ENCODE measurements at places on chromosomes 2 and 18.

DNA sequence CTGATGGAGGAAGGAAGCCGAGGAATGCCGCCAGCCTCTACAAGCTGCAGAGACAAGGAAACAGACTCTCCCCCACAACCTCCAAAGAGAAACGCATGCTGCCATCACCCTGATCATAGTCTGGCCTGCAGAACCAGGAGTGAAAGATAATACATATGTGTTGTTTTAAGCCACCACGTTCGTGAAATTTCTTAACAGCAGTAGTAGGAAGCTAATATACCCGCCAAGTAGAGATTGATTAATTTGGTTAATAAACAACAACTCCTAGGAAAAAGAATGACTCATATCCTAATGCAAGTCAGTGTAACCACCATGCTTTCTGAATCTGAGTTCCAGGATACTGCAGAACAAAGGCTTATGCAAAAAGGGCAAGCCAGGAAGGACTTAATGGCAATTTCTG lies 36.6 kb downstream of the LONRF2 start:
- no peak for DNase-seq
- H3K27me3 ChIP-seq: no peaks in the 10 kb centered on the region
- no peaks in the 10 kb centered on the region for H3K36me3 ChIP-seq
- H3K4me1 ChIP-seq: no peaks in the 10 kb centered on the region
- no peak overlapping the region for H3K4me3 ChIP-seq
- H3K27ac ChIP-seq: no peak overlapping the region

DNA sequence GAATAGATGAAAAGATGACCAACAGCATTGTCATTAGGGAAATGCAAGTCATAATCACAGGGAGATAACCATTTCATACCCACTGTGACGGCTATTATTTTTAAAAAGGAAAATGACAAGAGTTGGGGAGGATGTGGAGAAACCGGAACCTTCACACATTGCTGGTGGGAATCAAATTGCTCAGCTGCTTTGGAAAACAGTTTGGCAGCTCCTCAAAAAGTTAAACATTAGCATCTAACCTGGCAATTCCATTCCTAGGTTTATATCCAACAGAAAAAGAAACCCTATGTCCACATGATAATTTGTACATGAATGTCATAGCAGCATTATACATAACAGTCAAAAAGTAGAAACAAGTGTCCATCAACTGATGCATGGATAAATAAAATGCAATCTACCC lies 58.2 kb downstream of the KCNG3 start:
- no peak for DNase-seq
- H3K36me3 ChIP-seq: no peaks in the 10 kb centered on the region
- H3K27me3 ChIP-seq: peaks cover 4% of the 10 kb centered on the region
- H3K27ac ChIP-seq: no peak overlapping the region
- H3K4me1 ChIP-seq: no peaks in the 10 kb centered on the region
- H3K4me3 ChIP-seq: no peak overlapping the region

DNA sequence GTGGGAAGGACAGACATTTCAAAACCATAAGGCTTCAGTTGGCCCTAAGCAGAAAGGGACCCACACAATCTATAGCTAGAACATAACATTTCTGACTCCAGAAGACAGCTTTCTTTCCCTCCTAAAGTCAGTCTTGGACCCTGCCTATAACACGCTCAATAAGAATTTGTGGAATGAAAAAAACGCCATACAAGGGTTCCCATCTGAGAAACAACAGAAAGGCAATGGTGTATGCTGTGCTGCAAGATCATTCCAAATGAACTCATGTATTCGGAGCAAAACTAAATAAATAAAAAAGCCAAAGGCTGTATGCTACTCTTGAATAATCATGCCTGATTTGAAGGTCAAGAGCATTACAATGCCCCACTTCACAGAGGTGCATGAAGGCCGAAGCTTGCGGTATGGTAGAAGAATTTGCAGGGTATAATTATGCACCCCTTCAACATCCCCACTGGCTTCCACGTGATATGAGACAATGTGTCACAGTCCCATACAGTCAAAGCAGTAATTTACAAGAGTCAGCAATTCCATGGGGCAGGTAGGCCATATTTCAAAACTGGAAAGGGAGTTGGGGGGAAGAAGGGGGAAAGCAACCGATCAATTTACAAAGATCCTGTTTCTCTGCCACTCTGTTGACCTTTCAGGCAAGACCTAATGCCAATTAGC lies 61.4 kb upstream of the SLC14A2 start:
- no peak for DNase-seq
- H3K27ac ChIP-seq: no peak overlapping the region

GRCh38 chr2:67896476-67896875 lies 166.3 kb downstream of the C1D start:
- H3K27ac ChIP-seq: no peak overlapping the region
- no peak for DNase-seq
- peaks cover 19% of the 10 kb centered on the region for H3K27me3 ChIP-seq
- no peak overlapping the region for H3K4me3 ChIP-seq

- no peak for DNase-seq
- 0 out of 2 replicates have a peak, but pooled peaks cover 11% of the 10 kb centered on the region for H3K27me3 ChIP-seq
- no peak overlapping the region for H3K4me3 ChIP-seq
- H3K27ac ChIP-seq: no peak overlapping the region
Observed at GRCh38 chr2:8277921-8278571, 403.8 kb upstream of the ID2 start.

DNA sequence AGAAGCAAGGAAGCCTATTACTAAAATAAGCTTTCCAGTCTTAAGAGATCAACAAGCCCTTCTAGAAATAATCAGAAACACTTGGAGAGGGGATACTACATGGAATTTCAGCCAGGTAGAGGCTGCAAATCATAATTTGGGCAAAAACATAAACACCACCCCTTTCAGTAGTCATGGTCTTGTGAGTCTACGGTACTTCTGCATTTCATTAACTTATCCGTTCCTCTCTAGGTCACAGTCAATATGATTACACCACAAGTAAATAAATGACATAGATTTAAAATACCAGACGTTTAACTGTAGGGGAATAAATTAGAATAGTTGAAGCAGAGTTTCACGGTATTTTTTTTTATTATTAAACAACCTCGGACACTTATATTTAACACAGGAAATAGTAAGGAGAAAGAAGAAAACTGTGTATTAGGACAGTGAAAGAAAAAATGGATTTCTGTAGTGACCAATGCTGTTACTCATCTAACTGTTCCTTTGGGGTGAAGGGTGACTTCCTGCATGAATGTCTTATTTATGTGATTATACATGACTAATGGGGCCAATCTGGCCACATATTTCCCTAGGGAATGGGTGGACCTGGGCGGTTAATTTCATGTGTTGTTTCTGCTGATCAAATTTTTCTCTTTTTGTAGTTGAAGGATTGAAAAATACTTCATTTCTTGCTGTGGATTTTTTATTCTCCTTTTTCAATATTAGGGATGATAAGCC lies 456.6 kb upstream of the UBE2E3 start:
- H3K27ac ChIP-seq: no peak overlapping the region
- H3K4me1 ChIP-seq: peaks cover 13% of the 10 kb centered on the region
- H3K27me3 ChIP-seq: no peaks in the 10 kb centered on the region
- no peaks in the 10 kb centered on the region for H3K36me3 ChIP-seq

- no peaks in the 10 kb centered on the region for H3K36me3 ChIP-seq
- no peak overlapping the region for H3K4me3 ChIP-seq
- no peaks in the 10 kb centered on the region for H3K27me3 ChIP-seq
- no peaks in the 10 kb centered on the region for H3K4me1 ChIP-seq
- no peak for DNase-seq
Observed at GRCh38 chr18:55370936-55371335, 217.1 kb downstream of the TCF4 start.

GRCh38 chr2:42001711-42002201 lies 46.1 kb upstream of the PKDCC start:
- DNase-seq: no peak
- H3K4me3 ChIP-seq: no peak overlapping the region
- H3K4me1 ChIP-seq: peaks cover 7% of the 10 kb centered on the region
- H3K27me3 ChIP-seq: no peaks in the 10 kb centered on the region
- H3K36me3 ChIP-seq: no peaks in the 10 kb centered on the region

DNA sequence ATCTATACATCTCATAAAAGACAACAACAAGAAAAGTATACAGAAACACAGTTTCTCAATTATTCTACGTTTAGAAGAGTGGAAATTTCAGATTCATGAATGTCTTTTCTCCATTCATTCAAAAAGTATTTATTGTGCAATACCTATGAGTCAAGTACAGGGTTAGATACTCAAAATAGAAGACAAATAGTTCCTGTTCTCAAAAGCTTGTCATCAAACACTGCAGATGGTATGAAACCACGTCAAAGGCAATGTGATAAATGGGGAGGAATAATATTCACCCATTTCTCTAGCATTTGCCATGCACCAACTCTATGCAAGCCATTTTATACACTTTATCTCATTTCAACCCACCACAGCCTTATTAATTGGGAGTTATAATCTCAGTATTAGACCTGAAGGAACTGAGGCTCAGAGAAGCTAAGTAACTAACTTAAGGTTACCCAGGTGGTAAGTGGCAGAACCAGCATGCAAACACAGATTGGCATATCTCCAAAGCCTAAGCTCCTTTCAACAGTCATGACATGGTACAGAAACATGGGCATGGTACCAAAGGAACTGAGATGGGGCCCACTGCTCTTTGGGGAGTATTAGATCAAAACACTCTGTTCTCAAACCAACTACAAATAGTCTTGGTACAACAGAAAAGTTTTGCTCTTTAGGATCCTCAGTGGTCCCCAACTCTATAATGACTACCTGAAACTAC lies 67.2 kb upstream of the NPAS2 start:
- no peaks in the 10 kb centered on the region for H3K4me1 ChIP-seq
- H3K27me3 ChIP-seq: no peaks in the 10 kb centered on the region

GRCh38 chr2:217118559-217119284 lies 258.9 kb upstream of the TNP1 start:
- DNase-seq: no peak
- H3K36me3 ChIP-seq: no peaks in the 10 kb centered on the region
- no peaks in the 10 kb centered on the region for H3K4me1 ChIP-seq
- no peak overlapping the region for H3K27ac ChIP-seq

GRCh38 chr2:2107627-2108026 lies 223.4 kb downstream of the MYT1L start:
- H3K4me1 ChIP-seq: no peaks in the 10 kb centered on the region
- no peak for DNase-seq
- H3K27ac ChIP-seq: no peak overlapping the region
- H3K4me3 ChIP-seq: no peak overlapping the region

DNA sequence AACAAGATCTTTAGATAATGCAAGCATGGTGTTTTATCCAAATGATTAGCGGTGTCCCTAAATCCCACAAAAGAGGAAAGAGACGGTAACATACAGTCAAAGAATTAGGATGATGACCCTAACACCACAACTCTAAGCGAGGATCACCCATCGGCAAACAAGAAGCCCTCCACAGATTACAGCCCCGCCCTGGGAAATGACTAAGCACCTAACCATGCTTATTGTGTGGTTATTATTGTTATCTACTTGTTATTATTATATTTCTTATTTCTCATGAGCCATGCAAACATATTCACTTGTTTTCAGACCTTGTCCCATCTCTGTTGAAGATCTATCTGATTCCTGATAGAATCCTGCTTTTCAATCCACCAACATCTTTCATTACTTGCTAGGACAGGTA lies 651.3 kb downstream of the NYAP2 start:
- no peak for DNase-seq
- H3K27me3 ChIP-seq: no peaks in the 10 kb centered on the region
- H3K4me3 ChIP-seq: no peak overlapping the region
- H3K27ac ChIP-seq: no peak overlapping the region

DNA sequence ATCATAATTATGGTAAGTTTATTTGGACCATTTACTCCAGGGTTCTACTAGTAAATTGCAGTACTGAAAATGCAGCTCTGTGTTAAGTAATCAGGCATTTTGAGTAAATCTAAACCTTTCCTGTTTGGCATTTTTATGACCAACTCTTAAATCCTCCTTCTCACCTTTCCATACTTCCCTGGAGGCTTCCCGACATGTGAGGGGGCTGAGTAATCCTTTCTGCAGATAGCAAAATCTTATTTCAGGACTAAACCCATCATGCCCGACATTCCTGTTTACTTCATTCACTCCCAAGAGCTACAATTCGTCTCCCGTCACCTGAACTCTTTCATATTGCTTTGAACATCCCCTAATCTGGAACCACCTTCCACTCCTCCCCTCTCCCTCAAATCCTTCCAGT lies 296.6 kb downstream of the IKZF2 start:
- no peak overlapping the region for H3K27ac ChIP-seq
- no peak for DNase-seq
- no peaks in the 10 kb centered on the region for H3K27me3 ChIP-seq
- H3K4me3 ChIP-seq: no peak overlapping the region
- no peaks in the 10 kb centered on the region for H3K36me3 ChIP-seq

- DNase-seq: no peak
- H3K36me3 ChIP-seq: no peaks in the 10 kb centered on the region
- H3K4me3 ChIP-seq: no peak overlapping the region
- H3K27ac ChIP-seq: no peak overlapping the region
- H3K4me1 ChIP-seq: peaks cover 5% of the 10 kb centered on the region
Observed at GRCh38 chr2:46481198-46482193, 2.1 kb downstream of the TMEM247 start.

DNA sequence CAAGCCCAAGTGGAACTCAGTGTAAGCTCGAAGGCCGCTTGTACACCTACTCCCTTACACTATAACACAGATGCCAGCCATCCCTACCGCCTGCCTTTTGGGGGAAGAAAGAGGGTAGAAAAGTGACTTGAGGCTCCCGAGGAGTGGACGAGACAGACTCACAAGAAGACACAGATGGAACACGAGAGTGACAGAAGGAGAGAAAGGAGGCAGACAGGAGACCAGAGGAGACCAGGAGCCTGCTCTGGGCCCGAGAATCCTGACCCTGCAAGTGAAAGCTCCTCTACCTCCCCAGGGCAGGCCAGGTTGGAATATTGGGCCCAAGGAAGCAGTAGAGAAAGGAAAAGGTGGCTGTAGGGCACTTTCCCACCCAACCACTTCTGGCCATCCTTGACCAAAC lies 23.4 kb upstream of the TNS1 start:
- DNase-seq: no peak
- no peak overlapping the region for H3K27ac ChIP-seq
- no peaks in the 10 kb centered on the region for H3K36me3 ChIP-seq
- H3K4me1 ChIP-seq: no peaks in the 10 kb centered on the region

DNA sequence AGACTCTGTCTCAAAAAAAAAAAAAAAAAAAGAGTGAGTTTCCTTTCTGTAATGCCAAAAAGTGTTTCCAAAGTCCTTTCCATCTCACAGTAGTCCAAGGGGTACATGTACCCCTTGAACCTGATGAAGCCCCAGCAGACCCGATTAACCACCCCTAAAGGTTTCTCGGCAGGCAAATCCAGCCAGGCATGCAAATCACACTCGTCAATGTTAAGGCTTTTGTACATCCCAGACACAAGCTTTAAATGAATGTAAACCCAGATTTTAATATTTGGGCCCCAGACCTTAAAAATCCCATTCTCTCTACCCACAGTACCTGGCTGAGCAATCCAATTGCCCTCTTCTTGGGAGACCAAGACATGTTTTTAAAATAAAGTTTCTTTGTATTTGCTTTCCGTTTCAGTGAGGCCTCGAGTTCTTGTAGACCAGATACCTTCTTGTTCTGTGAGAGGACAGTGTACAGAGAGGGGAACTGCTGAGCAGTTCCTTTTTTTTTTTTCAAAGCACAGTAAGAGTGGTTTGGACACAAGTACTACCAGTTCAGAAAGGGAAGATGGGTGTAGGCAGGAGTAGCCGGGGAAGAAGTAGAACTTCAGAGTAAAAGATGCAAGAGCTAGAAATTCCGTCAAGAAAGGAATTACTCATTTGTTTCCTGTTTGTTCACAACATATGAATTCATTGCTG lies at the start of gene NLRC4:
NLRC4 (minus strand) TSS at position 465 of the 684 bp plus-strand sequence. CDS start 8,111 bp downstream, outside the sequence.
- no peak for DNase-seq
- no peak within 1 kb of the TSS for H3K4me3 ChIP-seq

- no peak overlapping the region for H3K4me3 ChIP-seq
- no peaks in the 10 kb centered on the region for H3K36me3 ChIP-seq
- H3K27me3 ChIP-seq: no peaks in the 10 kb centered on the region
- H3K4me1 ChIP-seq: peaks cover 6% of the 10 kb centered on the region
- H3K27ac ChIP-seq: no peak overlapping the region
Observed at GRCh38 chr2:200000444-200001163, 45.2 kb downstream of the MAIP1 start.
